ENCODE measurements at places on chromosomes 6 and 20. TPM values are rescaled to one million over a fixed set of nuclear protein-coding genes. Genes with fewer than 3 reads are reported as not detected.

GRCh38 chr6:56904068-56904467, 50.8 kb upstream of the BEND6 start:
- no peaks in the 10 kb centered on the region for H3K27me3 ChIP-seq
- DNase-seq: no peak
- H3K27ac ChIP-seq: no peak overlapping the region
- H3K36me3 ChIP-seq: no peaks in the 10 kb centered on the region
- no peaks in the 10 kb centered on the region for H3K4me1 ChIP-seq

HEY2 gene
- 7.9 TPM for total RNA-seq

KCNK16 gene
- total RNA-seq: not detected

DNA sequence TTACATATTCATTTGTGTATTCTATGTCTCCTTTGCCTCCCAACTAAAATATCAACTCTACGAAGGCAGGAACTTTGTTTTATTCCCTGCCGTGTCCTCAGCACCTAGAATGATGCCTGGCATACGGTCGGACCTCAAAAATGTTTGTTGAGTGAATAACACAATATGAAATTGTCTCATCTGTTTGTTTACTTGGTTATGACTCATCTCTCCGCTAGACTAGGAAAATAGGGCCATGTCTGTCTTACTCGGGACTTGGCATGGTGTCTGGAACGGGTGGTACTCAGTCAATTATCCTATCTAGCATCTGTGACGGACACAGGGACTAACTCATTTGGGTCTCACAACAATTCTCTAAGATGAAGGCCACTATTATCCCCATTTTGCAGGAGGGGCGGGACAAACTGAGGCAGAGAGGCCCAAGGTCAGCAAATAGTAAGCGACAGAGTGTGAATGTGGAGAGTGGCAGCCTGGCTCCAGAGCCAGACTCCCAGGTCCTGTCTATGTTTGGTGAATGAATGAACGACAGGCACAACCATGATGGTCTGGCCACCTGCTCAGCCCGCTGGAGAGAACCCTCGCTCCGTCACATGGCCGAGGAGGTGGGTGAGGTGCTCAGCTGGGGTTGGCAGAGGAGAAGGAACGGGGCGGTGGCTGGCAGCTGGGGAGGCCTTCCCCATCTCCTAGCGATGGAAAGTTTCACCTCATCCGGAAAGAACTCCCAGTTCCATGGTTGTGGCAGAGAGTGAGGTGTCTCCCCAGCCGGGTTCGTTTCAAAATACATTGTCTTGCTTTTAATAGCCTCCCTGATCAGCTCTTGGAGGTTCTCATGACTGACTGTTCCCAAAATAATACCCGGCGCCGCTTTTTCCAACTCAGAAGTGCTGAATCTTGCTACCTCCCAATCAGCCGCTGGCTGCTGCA, 27.6 kb upstream of the NFATC2 start:
- no peak overlapping the region for H3K4me3 ChIP-seq
- H3K27me3 ChIP-seq: no peaks in the 10 kb centered on the region
- no peak for DNase-seq
- H3K36me3 ChIP-seq: no peaks in the 10 kb centered on the region
- peaks cover 3% of the 10 kb centered on the region for H3K4me1 ChIP-seq

GRCh38 chr20:22723659-22724058, 139.3 kb upstream of the FOXA2 start:
- H3K4me1 ChIP-seq: no peaks in the 10 kb centered on the region
- DNase-seq: no peak
- H3K4me3 ChIP-seq: no peak overlapping the region
- H3K36me3 ChIP-seq: no peaks in the 10 kb centered on the region

DNA sequence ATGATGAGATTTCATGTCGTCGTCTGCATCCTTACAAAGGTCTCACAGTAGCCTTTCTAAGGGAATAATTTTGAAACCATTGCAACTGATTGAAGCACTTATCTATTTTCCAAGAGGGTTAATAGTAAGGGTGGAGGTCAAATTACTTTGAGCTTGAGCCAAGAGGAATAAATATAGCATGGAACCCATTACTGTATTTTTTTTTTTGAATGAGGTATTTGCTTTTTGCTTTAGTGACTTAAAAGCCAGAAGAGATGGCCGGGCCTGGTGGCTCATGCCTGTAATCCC, 78.3 kb downstream of the SCAND1 start:
- no peaks in the 10 kb centered on the region for H3K36me3 ChIP-seq
- no peaks in the 10 kb centered on the region for H3K4me1 ChIP-seq
- H3K4me3 ChIP-seq: no peak overlapping the region
- DNase-seq: no peak
- H3K27me3 ChIP-seq: no peaks in the 10 kb centered on the region

ARMH2 gene
- total RNA-seq: not detected

PRRC2A gene
- total RNA-seq: 37.9 TPM

- no peaks in the 10 kb centered on the region for H3K4me1 ChIP-seq
- H3K27ac ChIP-seq: peak overlapping the region; percentile 42
- no peak overlapping the region for H3K4me3 ChIP-seq
- H3K27me3 ChIP-seq: no peaks in the 10 kb centered on the region
Observed at GRCh38 chr6:108896111-108896661, 48.0 kb downstream of the ARMC2 start.

GRCh38 chr6:156508923-156509322, 268.3 kb upstream of the ARID1B start:
- no peaks in the 10 kb centered on the region for H3K36me3 ChIP-seq
- DNase-seq: no peak
- H3K27ac ChIP-seq: no peak overlapping the region
- H3K4me1 ChIP-seq: no peaks in the 10 kb centered on the region
- H3K27me3 ChIP-seq: no peaks in the 10 kb centered on the region
